NCI-H82 (cell line): ENCODE measurements at places on chromosomes 6 and 20.

DNA sequence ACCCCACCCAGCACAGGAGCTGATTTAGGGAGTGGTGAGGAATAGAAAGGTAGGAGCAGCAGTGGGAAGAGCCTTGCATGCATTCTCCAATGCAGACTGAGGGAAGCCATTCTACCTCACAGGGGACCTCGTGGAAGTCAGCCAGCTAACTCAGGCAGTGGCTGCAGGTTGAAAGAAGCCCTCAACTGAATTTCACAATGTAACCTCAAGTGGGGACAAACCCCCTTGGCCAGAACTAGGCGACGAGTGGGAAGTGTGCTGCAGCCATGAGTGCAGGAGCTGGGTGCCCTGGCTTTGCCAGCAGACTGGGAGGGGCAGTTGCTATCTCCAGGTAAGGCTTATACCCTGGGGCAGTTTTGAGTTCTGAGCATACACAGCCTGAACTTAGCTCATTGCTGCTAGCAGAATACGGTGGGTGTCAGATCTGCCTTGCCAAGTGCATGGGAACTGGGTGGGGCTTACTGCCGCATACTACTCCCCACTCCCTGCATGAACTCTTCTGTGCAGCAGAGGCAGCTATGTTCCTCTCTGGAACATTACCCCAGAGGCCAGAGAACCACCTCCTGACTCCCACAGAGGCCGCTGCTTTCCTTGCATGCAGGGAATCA, 126.5 kb downstream of the CDK19 start:
- no peak for DNase-seq

DNA sequence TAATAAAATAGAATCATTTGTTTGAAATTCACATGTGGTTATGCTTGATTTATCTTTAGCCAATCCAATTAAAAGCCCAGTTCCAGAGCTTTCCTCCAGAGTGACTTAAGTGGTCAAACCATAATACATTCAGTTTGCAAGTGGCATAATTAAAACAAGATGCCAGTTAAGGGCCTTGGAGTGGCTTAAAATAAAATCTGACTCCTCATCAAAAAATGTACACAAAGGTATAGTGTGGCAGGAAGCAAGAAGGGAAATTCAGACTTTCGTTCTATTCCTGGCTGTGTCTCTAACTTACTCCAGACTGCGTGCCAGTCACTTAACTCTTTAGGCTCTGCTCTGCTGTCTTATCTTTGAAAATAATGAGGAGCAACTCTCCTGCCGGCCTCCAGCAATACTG, 251.3 kb upstream of the PRND start:
- DNase-seq: no peak

GRCh38 chr6:144027932-144028587, 20.0 kb upstream of the PLAGL1 start:
- DNase-seq: no peak

GRCh38 chr6:130426066-130426721, 60.4 kb downstream of the TMEM200A start:
- DNase-seq: no peak

- DNase-seq: no peak
Observed at GRCh38 chr6:154341336-154341735, 15.3 kb downstream of the IPCEF1 start.
